Karpas-422 (cell line): ENCODE measurements at places on chromosomes 12 and 14. TPM values are rescaled to one million over a fixed set of nuclear protein-coding genes. Genes with fewer than 3 reads are reported as not detected.

DNA sequence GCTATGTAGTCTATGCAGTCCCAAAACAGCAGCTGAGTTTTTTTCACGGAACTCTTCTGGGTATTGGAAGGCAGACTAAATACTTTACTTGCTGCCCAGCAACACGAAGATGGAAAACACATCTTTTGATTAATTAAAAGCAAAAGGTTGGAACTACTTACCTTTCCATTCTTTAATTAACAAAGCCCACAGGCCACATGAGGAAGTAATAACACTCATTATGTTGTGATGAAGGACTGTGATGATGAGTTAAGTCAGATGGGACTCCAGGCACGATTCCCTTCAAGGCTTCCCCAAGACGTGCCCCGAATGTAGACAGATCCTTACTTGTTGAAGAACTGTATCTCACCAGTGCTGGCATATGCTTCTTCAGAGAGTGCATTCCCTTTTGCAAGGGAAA is 129.0 kb downstream of the WIF1 start:
- DNase-seq, result no peak

DNA sequence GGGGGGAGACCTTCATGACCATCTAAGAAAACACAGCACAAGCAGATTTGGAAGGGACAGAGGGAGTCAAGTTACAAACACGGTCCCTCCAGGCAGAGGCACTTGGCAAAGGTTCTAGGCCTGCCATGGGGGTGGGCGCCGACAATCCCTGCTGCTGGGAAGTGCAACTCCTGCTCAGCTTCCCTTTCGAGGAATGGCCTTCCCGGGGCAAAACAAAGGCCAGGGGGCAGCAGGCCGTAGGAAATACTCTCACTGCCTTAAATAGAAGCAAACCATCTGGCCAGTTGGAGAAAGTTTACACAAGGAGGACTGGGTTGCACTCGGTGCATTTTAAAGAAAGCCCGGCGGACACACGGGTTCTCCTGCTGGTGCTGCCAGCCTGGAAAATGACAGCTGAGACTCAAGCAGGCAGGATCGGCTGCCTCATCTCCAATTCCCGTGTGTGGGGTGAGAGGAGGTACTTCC is 65.8 kb downstream of the ITPK1 start:
- DNase-seq, result no peak

GRCh38 chr14:52901357-52901980 is 49.4 kb downstream of the FERMT2 start:
- DNase-seq, result no peak

GRCh38 chr14:52640137-52640536 is 55.2 kb downstream of the ERO1A start:
- no peak for DNase-seq

SDR9C7 gene
- not detected in 2 replicates for total RNA-seq

- DNase-seq, result no peak
Observed at GRCh38 chr14:90161129-90161528, 95.2 kb upstream of the PSMC1 start.

DNA sequence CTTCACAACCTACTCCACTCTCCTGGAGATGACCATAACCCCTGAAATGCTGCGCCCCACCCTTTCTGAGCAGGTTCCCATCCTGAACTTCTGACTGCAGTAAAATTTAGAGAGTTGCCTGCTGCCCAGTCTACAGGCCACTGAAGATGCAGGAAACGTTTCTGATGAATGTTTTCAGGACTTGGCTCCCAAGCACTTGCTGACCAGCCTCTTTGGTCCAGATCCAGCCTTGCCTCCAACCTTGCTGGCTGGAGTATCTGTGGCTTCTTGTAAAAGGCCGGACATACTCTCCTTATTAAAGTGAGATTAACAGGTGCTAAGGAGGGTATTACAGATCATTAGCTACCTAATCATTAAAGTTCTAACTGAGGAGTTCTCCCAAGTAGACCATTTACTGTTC is 70.3 kb upstream of the STXBP6 start:
- DNase-seq, result no peak

DNA sequence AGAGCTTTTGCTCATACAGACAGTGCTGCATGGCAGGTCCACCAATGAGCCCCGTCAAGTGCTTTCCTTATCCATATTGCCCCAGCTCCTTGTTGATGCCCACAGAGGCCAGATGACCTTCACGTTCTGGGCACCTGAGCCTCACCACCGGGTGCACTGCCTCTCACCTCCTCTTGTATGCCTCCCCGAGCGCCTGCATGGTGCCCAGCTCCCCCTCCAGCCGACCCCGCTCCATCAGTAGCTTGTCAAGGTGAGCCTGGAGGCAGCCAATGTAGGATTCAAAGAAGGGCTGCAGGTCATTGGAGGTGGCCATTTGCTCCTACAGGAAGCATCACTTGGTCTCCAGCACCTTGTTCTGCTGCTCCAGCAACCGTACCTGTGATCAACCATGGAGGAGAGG is 31.8 kb upstream of the KRT77 start:
- no peak for DNase-seq

GPN3 gene
- total RNA-seq, result 28.0 and 32.8 TPM in 2 replicates

FGFR1OP2 gene
- total RNA-seq, result 48.2 and 70.1 TPM in 2 replicates

DPF3 gene
- 3.1 and 6.7 TPM in 2 replicates for total RNA-seq
